ENCODE measurements at places on chromosomes 12 and 14.

- no peak for DNase-seq
Observed at GRCh38 chr12:69068448-69068847, 135.5 kb upstream of the CPM start.

- DNase-seq: no peak
Observed at GRCh38 chr14:68337279-68337678, 455.6 kb downstream of the ZFP36L1 start.

DNA sequence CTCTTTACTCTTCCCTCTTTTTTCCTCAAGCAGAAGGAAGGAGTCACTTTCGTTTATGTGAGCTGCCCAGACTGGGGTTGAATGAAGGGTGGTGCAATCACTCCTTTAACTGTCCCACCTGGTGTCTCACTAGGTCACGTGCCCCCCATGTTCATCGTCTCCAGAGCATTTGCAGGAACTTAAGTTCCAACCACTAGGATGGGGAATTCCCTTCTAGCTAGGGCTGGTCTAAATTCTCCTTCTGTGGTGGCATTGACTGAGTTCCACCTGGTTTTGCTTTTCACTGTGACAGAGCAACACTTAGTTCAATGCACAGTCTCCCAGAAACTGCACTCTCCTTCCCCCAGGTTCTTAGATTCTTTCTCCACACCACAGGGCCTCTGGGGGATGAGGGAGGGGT is 9.5 kb downstream of the FANCM start:
- no peak for DNase-seq

- DNase-seq: no peak
Observed at GRCh38 chr14:74425525-74426201, 347 bp downstream of the SYNDIG1L start.

DNA sequence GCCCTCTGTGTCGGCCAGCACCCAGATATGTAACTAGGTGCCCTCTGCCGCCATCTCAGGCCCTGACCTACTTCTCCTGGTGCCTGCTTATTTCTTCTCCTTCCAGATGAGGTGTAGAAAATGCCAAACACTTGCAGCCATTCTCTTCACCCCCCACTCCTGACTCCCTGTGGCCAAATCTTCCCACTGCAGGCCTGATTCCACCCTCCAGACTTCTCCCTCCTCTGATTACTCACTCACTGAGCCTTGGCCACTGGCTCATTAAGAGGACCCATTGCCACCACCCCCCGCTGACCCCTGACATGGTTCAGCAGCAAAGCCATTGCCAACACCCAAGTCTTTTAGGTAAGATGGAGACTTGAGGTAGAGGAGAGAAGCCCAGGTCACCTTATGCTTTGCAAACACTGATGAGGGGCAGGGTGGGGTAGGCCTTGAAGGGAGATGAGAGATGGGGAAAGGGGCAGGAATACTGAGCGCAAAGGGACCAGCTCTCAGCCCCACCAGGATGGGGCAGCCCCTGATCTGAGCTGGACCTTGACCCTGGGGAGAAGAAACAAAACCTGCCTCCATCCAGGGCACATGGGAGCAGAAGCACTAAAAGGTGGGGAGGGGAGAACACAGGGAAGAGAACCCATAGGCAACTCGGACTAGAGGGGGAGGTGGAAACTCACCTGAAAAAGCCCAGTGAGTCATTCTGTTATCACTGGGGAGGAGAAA is 25.1 kb upstream of the ANO2 start:
- DNase-seq: no peak

GRCh38 chr12:25585021-25585523 is 32.0 kb upstream of the LMNTD1 start:
- no peak for DNase-seq

DNA sequence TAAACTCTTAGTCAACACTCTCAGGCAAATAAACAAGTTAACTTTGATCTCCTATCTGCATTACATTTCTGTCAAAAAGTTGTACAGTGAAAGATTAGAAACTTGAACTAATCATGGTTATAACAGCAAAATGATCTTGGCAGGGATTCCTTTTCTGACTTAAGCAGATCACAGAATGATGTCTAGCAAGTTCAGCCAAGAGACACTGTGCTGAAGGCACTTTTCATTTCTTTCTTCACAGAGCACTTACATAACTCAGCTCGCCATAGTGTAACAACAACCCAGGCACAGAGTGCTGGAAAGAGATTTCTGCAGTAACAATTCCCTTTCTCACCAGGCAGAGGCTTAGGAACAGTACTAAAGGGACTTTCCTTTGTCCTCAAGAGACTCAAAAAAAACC is 19.6 kb upstream of the CSRP2 start:
- no peak for DNase-seq

DNA sequence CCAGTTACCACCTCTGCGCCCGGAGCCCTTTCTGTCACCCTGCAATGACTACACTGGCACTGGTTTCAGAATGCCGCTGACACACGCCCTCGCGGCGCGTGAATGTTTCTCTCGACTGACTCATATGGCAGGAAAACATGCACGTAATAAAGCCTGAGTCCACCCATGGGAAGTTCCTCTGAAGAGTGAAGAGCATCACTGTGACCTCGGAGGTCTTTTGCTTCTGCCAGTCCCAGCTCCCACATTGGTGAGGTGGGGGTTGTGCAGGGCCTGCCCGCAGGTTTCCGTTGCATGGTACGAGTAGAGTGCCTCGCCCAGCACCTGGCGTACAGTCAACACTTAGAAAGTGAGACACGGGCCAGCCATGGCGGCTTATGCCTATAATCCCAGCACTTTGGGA is 11.1 kb upstream of the SLC6A12 start:
- DNase-seq: no peak

- DNase-seq: no peak
Observed at GRCh38 chr12:3152892-3153291, 75.7 kb downstream of the TSPAN9 start.

DNA sequence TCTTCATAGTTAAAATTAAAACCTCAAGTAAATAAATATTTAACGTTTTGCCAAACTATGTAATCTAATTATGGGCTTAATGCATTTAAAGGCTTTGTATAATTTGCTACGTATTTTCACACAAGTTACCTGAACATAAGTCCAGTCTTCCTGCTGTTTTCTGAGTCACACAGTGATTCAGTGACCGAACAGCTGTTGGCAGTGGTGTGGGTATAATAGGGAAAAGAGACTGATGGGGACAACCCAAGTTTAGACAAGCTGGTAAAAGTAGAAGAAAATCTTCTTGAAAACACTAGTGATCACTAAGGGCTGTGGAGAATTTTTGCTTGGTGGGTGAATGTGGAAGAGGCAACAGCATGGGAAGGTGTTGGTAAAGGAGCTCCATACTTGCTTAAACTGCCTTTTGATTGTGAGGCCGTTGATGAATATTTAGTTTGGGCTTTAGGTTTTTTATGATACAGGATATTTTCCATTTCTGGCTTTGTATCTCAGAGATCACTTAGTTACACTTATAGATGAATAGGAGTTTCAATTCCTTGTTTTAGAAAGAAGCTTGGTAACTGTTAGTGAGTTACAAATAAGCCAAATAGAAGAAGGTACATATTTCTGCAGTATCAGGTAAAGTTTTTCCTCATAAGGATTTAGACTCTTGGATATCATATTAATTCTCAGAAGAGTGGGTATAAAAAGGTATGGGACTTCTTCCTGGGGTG is 23.9 kb downstream of the LRRK2 start:
- DNase-seq: no peak

DNA sequence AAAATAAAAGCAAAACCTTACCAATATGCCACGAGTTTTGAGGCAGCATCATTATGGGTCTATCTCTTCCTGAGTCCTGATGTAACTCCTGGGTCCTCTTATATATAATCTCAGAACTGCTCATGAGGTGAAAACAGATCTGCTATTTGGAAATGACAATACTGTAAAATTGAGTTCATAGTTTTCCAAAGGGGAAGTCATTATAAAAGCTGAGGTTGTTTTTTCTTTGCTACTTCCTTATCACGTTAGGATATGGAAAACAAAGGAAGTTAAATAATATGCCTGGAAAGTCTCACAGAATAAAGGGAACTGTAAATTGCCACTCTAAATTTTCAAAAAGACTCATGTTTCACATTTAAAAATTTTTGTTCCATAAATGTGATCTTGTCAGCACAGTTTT is at the start of gene CD163L1:
CD163L1 (minus strand) TSS at position 78 of the 400 bp plus-strand sequence; CDS start at position 52, 26 bp downstream.
- DNase-seq: no peak

DNA sequence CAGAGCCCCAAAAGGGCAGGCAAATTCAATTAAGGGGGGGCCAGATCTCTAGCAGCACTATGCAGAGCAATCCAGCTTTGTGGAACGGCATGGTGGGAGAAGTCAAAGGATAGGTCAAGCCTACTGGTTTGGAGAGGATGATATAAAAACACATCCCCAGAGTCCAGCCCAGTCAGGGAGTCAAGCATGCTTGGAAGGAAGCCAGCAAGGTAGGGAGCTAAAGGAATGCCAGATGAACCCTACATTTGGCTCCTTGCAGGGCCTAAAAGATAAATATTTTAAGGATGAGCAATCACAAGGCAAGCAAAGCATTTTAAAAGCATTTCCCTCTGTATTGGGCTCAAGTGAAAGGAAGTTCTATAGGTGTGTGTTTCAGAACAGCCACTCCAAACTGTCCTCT is 21.4 kb downstream of the KCTD10 start:
- no peak for DNase-seq

- no peak for DNase-seq
Observed at GRCh38 chr14:52089218-52089617, 20.4 kb upstream of the NID2 start.

- no peak for DNase-seq
Observed at GRCh38 chr14:69880893-69881292, 1.7 kb downstream of the SMOC1 start.

DNA sequence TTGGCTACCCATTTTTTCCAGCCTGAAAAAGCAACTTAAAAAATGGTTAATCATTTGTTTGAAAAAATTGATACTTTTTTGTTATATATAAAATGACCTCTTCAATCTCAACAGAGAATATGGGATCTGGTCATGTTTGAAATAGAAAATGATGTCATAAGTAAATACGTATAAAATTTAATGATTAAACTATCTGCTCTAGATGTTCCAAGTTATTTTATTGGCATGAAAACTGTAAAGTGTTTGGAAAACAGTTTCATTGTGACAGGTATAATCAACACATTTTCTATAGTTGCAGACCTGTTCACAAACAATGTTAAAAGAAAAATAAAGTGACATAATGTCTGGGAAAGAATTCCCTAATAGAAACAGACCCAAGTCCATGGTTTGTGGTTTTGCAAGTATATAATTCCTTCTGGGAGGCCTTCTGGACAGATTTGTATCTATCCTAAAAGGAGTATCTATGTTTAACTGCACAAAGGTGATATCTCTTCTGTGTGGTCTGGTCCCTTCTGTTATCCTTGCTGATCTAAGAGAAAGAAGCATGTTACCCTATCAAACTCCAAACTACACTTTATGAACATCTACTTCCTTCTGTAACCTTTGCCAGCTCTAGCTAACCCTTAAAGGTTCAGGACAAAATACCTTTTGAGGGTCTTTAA is 39.5 kb upstream of the LRIG3 start:
- DNase-seq: no peak

DNA sequence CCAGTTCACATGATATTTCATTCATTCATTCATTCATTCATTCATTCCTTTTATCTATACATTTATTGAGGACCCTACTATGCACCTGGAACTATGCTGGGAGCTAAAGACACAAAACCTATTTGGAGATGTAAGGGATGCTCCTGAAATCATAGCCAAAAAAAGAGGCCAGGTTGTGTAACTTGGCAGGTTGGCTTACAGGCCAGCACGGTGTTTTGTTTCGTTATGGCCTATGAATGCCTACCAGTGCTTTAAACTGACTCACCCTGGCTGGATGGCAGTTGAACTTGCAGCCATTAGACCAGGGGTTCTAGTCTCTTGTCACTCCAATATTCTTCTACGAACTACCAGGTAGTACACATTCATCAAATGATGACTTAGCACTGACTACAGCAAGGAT is 15.7 kb downstream of the MAP3K9 start:
- no peak for DNase-seq

DNA sequence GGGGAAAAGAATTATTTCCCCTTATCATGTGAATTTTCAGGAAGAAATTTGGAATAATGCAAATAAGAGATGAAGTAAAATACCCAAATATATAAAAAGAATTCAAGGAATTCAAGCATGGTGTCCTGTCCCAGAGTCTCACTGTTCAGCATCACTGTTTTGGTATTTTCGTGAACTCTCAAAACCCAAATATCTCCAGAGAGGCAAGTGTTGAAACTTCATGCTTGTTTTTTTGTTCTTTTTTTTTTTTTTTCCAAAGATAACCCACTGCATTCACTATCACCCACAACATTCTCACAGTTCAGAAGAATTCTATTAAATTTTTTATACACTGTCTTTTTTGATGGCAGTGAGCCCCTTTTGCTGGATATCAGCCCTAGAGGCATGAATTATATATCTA is 354.9 kb downstream of the DIO2 start:
- no peak for DNase-seq

DNA sequence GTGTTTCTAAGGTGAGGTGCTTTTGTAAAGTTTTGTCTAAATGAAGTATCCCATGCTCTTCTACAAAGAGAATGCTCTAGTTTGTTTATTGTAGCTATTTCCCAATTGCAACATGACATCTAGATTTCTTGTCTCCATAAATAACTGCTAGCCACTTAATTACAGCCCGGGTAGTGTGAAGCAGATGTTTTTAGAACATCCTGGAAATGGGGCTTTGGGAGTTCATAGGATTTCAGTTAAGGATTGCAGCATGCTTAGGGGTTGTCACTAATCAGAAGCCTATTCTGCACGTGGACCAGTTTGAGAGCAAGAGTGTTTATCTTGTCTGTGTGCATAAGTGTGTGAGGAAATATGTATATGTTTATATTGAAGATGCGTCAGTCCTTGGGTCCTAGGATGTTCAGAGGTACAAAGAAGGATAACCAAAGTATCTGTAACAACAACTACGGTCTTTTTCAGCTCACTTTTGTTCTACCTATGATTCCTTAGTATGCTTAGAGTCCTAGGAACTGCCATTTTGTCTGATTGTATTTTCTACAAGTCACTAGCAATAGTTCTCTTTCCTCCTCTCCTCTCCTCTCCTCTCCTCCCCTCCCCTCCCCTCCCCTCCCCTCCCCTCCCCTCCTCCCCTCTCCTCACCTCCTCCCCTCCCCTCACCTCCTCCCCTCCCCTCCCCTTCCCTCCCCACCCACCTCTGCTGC is 135.3 kb downstream of the ACSS3 start:
- no peak for DNase-seq

DNA sequence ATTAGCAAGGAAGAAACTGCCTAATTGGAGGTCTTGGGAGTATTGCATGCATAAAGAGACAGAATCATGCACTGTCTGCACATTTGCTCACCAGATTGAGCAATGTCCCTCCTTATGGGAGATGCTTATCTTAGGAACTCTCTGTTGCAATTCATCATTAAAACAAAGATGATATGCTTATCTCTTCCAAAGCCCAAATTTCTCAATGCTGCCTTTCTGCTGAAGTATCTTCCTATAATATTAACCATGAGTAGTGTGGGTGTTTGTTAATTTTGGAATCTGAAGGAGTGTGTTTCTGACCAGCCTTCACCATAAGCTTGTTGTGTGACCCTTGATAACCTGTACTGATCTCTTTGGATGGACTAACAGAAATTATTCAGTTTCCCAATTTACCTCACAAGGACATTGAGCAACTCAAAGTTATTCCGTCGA is 1257.6 kb upstream of the FLRT2 start:
- DNase-seq: no peak

Data from iPS DF 6.9 (cell line).